ENCODE measurements at places on chromosomes 13 and 19.
A peak's percentile ranks its signal among the peaks of the same experiment; 100 is the strongest.

DNA sequence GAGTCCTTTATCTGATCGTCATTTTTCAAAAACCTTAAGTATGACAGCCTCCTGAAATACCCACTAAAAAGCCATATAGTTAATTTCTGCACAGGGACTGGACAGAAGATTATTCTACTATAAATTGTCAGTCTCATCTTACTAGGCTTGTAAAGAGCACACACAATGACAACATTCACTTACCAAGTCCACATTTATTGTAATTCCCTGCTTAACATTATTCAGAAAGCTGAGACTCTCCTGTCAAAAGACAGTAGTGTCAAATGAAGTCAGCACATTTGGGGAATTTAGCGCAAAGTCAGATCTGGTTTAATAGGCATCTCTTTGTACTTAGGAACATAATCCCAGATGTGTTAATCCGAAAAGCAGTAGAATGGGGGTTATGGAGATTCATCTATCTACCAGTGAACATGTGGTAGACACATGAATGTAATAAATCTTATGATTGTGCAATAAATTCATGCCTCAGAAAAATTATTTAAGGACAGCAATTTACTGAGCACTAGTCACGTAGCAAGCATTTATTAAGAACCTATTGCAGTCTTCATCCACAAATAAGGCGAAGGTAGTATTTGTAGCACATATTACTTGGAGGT is 224.6 kb upstream of the GPC6 start:
- DNase-seq = no peak

- no peak for DNase-seq
Measured at GRCh38 chr19:5547881-5548280, 19.9 kb downstream of the TINCR start.

DNA sequence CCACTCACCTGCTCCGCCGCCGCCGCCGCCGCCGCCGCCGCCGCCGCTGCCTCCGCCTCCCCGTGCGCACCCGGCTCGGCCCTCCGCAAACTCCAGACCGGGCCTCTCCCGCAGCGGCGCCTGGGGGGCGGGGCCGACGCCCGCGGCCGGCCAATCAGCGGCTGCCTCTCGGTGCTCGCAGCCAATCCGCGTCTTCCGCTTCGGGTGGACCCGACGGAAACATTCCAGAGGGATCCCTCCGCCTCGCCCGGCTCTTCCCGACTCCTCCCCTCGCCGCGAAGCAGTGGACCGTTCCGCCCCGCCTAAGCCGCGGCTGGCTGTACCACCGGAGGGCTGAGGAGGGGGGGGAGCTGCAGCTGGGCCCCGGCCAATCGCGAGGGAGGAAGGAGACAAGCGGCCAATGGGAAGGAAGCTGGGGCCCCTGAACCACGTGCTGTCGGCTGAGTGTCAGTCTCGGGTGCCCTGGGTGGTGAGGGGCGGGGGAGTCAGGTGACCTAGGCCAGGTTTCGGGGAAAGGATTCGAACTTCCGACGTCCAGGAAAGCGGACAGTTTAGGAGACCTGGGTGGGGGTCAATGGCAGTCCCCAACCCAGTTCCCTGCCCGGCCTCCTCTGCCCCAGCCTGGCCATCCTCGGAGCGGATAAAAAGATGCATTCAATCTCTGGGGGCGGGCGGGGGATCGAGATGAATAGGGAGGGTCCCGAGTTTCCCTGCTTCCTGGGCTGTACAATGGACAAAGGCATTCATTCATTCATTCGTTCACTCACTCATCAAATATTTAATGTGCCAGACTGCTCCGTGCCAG is at the start of gene GIPC1:
GIPC1 (minus strand) TSS at position 99 of the 805 bp plus-strand sequence. CDS start 13,151 bp downstream, outside the sequence.
- peak; percentile 99 for DNase-seq

- no peak for DNase-seq
Measured at GRCh38 chr13:44197791-44198770, 175.5 kb upstream of the SERP2 start.

- no peak for DNase-seq
Measured at GRCh38 chr19:50486823-50487515, 10.3 kb upstream of the GARIN5A start.

DNA sequence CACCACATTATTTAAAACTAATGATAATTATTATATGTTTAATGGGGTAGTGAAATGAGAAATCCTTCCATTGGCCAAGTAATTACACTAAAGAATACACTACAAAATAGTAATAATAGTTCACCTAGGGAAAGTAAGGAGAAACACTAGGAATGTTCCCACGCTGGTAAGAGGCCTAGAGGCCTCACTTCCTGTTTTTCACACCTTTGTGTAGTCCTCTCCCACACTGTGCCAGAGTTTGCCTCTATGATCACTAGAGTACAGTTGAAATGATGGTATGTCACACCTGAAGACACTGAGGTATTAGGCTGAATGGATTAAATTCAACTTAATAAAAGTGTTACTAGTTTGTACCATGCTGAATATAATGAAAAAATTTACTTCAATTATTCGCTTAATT is 1348.0 kb upstream of the ATXN8OS start:
- no peak for DNase-seq

DNA sequence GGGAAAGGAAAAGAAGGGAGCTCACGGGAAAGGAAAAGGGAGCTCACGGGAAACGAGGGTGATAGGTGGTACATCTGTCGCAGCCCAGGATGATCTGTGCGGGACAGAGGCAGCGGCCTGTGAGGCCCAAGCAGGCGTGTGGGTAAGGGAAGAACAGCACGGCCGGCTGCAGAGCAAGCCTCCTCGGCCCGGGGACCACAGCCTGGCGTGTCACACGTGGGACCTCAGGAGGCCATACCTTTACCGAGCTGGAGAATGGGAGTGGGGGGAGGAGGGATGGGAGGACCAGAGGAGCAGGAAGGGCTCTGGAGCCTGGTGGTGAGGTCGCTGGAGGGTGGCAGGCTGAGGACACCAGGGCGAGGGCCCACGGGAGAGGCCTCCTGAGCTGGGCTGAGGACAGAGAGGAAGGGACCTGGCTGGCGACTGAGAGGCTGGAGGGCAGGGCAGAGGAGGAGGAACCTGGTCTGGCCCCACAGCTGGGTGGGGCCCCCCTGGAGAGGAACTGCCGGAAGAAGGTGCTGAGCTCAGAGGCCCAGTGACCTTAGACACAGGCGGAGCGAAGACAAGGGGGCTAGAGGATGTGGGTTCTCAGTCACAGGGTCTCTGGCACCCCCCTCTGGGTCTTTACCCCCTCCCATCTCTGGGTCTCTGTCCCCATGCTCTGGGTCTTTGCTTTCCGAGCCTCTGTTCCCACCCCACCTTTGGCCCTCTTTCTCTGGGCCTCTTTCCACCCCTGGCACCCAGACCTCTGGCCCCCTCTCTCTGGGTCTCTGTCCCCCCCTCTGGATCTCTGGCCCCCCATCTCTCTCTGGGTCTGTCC is 2.9 kb upstream of the FTL start:
- no peak for DNase-seq

- no peak for DNase-seq
Measured at GRCh38 chr19:8900421-8900820, 68.2 kb downstream of the MBD3L1 start.

- no peak for DNase-seq
Measured at GRCh38 chr19:46067691-46068090, 26.9 kb upstream of the IGFL4 start.

GRCh38 chr19:902446-903226 is 9.4 kb downstream of the RNU6-9 start:
- DNase-seq = no peak

- no peak for DNase-seq
Measured at GRCh38 chr13:98766697-98767096, 14.2 kb upstream of the SLC15A1 start.

- no peak for DNase-seq
Measured at GRCh38 chr13:38875186-38875875, 115.3 kb downstream of the STOML3 start.

- no peak for DNase-seq
Measured at GRCh38 chr19:40286235-40286970, 1.3 kb upstream of the AKT2 start.

- no peak for DNase-seq
Measured at GRCh38 chr13:35600137-35600536, 123.6 kb upstream of the MAB21L1 start.

DNA sequence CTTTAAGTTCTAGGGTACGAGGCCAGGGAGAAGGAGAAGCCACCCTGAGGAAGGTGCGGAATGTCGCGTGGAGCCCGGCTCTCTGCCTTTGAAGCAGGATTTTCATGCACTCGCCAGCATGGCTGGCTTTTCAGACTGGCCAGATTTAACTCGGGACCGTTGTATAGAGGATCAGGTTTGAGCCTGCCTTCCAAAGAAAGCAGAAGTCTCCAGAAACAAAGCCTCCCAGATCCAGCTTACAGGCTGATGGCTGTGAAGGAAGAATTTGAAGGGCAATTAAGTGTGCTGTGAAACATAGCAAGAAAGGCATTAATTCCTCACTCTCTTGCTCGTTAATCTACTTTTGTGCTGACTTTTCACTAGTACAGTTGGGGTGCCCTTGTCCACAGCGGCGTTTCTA is 140.2 kb downstream of the SOX1 start:
- no peak for DNase-seq

DNA sequence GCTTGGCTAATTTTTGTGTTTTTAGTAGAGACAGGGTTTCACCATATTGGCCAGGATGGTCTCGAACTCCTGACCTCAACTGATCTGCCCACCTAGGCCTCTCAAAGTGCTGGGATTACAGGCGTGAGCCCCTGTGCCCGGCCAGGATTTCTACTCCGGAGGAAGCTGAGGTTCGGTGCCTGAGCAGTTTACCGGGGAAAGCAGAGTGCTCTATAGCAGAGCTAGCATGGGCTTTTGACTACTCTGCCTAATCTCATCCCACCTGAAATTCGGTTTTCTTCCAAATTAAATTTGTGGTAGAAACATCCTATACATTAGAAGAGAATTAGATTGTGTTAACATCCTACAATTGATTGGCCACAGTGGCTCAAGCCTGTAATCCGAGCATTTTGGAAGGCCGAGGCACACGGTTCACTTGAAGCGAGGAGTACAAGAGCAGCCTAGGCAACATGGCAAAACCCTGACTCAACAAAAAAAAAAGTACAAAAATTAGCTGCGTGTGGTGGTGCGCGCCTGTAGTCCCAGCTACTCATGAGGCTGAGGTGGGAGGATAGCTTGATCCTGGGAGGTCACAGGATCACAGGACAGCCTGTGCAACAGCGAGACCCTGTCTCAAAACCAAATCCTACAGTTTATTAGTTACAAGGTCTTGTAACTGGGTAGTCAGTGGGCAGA is 1.6 kb downstream of the RPL13A start:
- DNase-seq = no peak

DNA sequence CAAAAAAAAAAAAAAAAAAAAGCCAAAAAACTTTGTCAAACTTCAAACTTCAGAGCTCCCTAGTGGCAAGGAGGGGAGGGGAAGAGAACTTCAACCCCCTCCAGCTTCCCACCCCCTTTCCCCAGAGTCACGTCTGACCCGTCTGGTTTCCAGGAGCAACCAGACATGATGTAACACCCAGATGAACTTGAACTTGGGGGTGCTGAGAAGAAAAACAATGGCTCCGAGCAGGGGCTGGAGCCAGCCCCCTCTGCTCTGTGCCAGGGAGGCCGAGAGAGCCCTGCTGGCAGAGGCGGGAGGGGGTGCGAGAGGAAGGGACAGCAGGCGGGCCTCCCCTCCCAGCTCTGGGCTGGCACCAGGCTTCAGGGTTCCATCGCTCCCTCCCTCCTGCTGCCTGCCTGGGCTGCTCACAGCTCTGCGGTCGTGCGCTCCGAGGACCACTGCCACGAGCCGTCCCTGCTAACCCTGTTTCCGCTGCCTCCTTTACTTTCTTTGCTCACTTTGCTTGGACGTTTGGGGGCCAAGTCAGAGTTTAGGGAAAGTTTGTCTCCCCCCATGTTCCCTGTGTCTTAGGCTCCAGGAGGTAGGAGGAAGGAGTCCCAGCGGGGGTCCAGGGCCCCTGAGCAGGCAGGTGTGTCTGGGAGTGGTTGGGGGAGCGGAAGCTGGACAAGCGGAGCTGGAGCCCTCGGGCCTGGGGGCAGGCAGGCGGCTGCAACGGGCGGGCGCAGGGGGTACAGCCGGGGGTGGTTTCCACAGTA is 11.1 kb downstream of the LYL1 start:
- peak; percentile 93 for DNase-seq

DNA sequence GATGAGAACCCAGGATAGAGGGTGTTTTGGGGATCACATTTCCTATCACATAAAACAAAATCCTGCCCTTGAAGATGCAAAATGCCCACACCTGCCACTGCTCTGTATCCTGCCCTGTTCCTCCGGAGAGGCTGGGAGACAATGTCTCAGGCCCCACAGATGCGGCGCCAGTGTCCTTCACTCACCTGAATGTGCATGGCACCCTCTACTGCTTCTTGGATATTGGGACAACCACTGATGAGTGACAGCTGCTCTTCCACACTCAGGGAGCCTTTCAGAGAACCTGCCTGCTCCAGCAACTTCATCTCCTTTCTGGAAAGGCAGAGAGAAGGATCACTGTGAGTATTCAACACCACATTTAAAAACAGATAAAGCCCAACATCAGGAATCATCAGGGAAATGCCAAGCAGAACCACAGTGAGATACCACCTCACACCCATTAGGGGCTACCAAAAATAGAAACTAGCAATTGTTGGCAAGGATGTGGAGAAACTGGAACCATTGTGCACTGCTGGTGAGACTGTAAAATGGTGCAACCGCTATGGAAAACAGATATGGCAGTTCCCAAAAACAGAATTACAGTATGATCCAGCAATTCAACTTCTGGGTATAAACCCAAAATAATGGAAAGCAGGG is 36.4 kb downstream of the CRYL1 start:
- DNase-seq = no peak

DNA sequence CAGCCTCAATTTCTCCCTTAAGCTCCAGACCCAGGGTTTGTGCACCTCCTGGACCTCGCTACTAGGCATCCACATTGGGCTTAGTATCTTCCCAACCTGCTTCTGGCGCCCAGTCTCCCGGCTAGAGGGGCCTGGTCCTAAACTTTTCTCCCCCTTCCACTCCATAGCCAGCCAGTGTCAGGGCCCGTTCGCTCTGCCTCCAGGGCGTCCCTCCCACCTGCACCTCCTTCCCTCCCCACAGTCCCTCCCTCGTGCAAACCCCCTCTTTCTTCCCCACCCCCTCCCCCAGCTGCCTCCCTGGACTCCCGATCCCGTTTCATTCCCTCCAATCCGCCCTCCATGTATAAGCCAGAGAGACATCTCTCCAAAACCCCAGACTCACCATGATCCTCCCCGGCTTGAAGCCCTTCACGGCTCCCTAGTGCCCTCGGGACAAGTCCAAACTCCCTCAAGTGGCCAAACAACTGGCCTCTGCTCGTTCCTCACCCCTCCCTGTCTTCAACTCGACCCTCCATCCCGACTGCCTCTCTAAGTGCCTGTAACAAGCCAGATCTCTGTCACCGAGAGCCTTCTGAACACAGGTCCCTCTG is 997 bp upstream of the SAMD4B start:
- peak; percentile 54 for DNase-seq

- no peak for DNase-seq
Measured at GRCh38 chr19:40162104-40162503, 29.1 kb upstream of the MAP3K10 start.

- DNase-seq = no peak
Measured at GRCh38 chr13:109790942-109791605, 4.7 kb upstream of the IRS2 start.
